Kidney epithelial cell (primary cell): ENCODE measurements at places on chromosomes 5 and 9.

GRCh38 chr9:69141851-69142250 is 32.2 kb upstream of the TJP2 start:
- no peak for DNase-seq

GRCh38 chr5:126189862-126190261 is 233.3 kb upstream of the GRAMD2B start:
- no peak for DNase-seq

DNA sequence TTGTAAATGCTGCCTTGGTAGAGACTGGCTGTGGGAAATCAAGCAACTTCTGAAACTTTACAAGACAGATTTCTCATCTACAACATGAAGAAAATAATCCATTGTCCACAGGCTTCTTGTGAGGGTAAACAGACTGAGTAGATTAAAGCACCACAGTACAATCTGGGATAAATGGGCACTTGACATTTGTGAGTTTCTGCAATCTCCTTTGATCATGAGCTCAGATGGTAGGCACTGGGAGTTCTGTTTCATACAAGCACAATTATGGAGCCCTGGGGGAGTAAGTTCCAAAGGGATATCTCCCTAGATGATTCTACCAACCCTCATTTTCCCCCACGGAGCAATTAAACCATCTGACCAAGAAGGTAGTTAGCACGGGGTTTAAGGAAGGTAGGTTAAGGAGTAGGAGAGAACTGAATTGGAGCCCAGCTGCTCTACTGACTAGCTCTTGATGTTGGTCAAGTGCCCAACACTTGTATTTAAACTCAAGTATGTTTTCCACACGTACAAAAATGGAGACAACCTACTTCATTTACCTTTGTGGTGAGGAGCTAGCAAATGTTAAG is 479.5 kb upstream of the TNC start:
- DNase-seq = no peak

DNA sequence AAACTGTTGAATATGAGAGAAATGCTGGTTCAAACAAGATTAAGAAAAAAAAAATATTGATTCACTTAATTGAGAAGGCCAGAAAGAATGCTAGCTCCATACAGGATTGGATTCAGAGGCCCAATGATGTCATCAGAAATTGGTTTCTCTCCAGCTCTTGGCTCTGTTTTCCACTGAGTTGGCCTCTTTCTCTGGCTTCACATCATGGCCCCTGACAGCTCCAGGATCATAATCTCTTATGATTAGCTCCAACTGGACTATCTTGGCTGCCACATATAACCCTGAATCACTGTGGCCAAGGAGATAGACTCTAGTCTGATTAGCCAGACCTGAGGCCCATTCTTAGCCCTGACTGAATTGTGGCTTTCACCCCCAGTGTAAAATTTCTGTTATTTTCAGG is 244.7 kb upstream of the GRAMD2B start:
- no peak for DNase-seq

DNA sequence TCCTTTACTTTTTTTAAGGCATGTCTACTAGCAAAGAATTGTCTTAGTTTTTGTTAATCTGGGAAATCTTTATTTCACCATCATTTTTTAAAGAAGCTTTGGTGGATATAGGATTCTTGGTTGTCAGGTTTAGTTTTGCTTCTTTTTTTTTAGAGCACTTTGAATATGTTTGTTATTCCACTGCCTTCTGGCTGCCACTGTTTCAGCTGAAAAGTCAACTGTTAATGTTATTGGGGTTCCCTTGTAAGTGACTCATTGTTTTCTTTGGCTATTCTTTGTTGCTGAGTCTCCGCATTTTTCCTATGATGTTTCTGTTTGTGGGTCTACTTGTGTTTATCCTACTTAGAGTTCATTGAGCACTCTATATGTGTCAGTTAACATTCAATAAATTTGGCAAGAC is 44.4 kb downstream of the PHAX start:
- no peak for DNase-seq

- no peak for DNase-seq
These were observed 85.7 kb upstream of the CPLX2 start for GRCh38 chr5:175785681-175786080.

DNA sequence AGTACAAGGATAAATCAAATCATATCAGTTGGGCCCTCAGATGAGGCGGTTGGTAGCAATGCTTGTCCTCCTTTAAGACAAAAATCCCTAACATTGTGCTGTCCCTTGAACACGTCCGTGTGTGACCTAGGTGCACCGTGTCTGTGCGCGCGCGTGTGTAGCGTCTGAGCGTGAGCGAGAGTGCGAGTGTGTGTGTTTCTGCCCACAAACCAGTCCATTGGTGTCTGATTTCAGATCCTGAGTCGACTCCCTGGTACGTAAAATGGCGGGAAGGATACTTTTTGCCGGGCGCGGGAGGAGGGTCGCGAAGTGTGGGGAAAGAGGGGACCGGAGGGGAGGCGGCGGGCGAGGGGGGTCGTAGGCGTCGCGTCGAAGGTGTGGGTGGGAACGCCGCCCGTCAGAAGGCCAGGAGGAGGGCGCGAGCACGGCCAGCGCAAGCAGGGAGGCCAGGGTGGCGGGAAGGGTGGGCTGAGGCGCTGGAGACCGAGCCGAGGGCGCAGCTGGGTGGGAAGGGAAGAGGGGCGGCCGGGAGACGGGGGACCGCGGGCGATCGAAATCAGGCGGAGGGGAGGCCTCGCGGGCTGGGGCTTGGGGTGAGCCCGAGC is 8.9 kb downstream of the OTP start:
- no peak for DNase-seq

DNA sequence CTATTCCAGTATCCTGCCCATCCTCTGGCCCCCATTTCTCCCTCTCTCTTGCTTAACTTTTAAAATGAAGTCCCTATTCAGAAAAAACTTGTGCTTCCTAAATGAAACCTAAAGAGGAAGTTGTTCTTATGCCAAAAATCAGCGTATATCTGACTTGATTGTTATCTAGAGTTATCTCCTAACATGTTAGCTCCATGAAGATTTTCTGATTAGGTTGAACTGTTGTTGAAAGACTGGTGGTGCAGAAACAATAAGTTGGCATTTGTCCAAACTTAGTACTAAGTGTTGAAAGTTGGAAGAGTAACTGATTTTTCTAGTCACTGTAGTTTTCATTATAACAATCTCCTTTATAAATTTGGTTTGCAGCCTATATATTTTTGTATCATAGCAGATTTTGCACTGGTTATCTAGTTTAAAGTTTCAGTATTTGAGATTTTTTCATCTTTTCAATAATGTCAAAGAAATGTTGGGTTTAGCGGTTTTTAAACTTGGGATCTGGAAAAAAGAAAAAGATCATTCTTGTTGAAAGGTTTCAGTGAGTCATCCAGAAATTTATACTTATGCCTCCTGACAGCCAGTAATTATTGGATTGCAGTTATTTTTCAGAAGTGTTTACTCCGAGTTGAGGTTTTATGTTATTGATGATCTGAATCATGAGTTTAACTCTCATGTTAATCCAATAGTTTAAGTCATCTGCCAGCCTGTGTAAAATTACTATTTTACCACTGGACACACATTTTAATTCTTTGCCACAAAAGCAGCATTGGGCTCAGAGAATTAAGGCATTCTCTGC is 60.6 kb downstream of the PAM start:
- no peak for DNase-seq

GRCh38 chr5:136730426-136730825 is 365.1 kb upstream of the TRPC7 start:
- peak; percentile 23 for DNase-seq

GRCh38 chr9:120970244-120970643 is 43.6 kb upstream of the TRAF1 start:
- DNase-seq = no peak

GRCh38 chr5:170270293-170271069 is 27.1 kb downstream of the LCP2 start:
- DNase-seq = no peak
